A549 treated with Hydrocortisone at 1 μM for 4 hours (cell line): ENCODE measurements at places on chromosomes 3 and 15. TPM values are rescaled to one million over a fixed set of nuclear protein-coding genes. Genes with fewer than 3 reads are reported as not detected.

Gene NEK11
- 4.2 to 5.2 TPM (median 4.7 TPM) in 5 replicates for total RNA-seq

Gene OIP5
- 13.0 to 13.8 TPM (median 13.1 TPM) in 5 replicates for total RNA-seq

Gene GOLGA8R
- total RNA-seq: 0.11 to 0.22 TPM (median 0.16 TPM) in 5 replicates

Gene HYAL1
- 0.30 to 0.69 TPM (median 0.47 TPM) in 5 replicates for total RNA-seq

Gene SLC9C1
- not detected in 5 replicates for total RNA-seq

Gene UACA
- total RNA-seq: 25.9 to 40.0 TPM (median 34.9 TPM) in 5 replicates

Gene TGM4
- 0.12 to 0.30 TPM (median 0.16 TPM) in 5 replicates for total RNA-seq

Gene CCDC54
- total RNA-seq: not detected in 5 replicates

Gene MASP1
- total RNA-seq: 0.02 to 0.06 TPM (median 0.05 TPM) in 3 of 5 replicates, not detected in the others

Gene SI
- total RNA-seq: not detected in 5 replicates
